Bronchial epithelial cell (primary cell): ENCODE measurements at places on chromosomes 4 and X. TPM values are rescaled to one million over a fixed set of nuclear protein-coding genes. Genes with fewer than 3 reads are reported as not detected.

Gene MAGEC3
- not detected in 2 replicates for total RNA-seq

Gene DMRTC1
- total RNA-seq, result not detected in 2 replicates

Gene TMEM255A
- not detected in 2 replicates for total RNA-seq

Gene IL3RA
- not detected in 2 replicates for total RNA-seq

Gene FAAH2
- 4.7 and 6.3 TPM in 2 replicates for total RNA-seq

DNA sequence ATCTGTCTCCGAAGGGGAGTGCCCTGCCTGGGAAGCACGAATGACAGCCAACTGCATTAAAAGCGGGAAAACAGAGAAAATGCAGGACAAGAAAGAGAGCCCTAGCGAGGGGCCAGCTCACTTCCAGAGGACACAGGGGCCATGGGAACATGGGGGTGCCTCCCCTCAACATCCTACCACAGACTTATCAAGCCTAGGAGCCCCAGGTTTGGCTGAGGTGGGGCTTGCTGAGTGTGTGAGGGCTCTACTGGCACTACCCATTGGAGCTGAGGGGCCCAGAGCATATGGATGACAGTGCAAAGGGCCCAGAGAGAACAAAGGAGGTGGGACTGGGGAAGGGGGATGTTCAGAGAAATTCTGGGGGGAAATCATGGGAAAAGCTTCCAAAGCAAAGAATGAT lies 101.8 kb downstream of the PJA1 start:
- no peak for DNase-seq

- DNase-seq, result no peak
These were observed 342.9 kb upstream of the ADGRL3 start for GRCh38 chr4:60857130-60857753.

- DNase-seq, result peak; percentile 63
These were observed 51.0 kb downstream of the TMEM131L start for GRCh38 chr4:153517159-153517558.

- no peak for DNase-seq
These were observed 14.1 kb downstream of the AMER1 start for GRCh38 chrX:64191281-64192010.

GRCh38 chr4:152021788-152022438 lies 261.1 kb upstream of the GATB start:
- no peak for DNase-seq

GRCh38 chrX:41779030-41779564 lies 55.1 kb downstream of the GPR82 start:
- peak; percentile 88 for DNase-seq
